Purkinje cell (primary cell): ENCODE measurements at places on chromosomes 4 and X. TPM values are rescaled to one million over a fixed set of nuclear protein-coding genes. Genes with fewer than 3 reads are reported as not detected.

The GLRA3 gene
- 13.2 and 18.9 TPM in 2 replicates for polyA plus RNA-seq

The TBCK gene
- 9.1 and 11.5 TPM in 2 replicates for polyA plus RNA-seq

The MAGEA2 gene
- not detected in 2 replicates for polyA plus RNA-seq

The FAM149A gene
- 3.6 and 11.1 TPM in 2 replicates for polyA plus RNA-seq

The ALB gene
- polyA plus RNA-seq = 1.1 and 3.3 TPM in 2 replicates

The AWAT1 gene
- not detected in 2 replicates for polyA plus RNA-seq

The TXK gene
- 0.85 TPM in 1 of 2 replicates, not detected in the other for polyA plus RNA-seq

The MAGEA9B gene
- not detected in 2 replicates for polyA plus RNA-seq

The DMRTC1 gene
- polyA plus RNA-seq = 0.38 TPM in 1 of 2 replicates, not detected in the other

The CT45A1 gene
- polyA plus RNA-seq = not detected in 2 replicates

The ADH6 gene
- polyA plus RNA-seq = not detected in 2 replicates

The ITIH6 gene
- not detected in 2 replicates for polyA plus RNA-seq

The TMPRSS11D gene
- 0.69 TPM in 1 of 2 replicates, not detected in the other for polyA plus RNA-seq

The MAGEB2 gene
- not detected in 2 replicates for polyA plus RNA-seq

The BEND2 gene
- not detected in 2 replicates for polyA plus RNA-seq

The SMIM14 gene
- polyA plus RNA-seq = 39.9 and 106 TPM in 2 replicates

The CPE gene
- polyA plus RNA-seq = 852 and 876 TPM in 2 replicates

The GABRG1 gene
- 7.0 and 9.9 TPM in 2 replicates for polyA plus RNA-seq

The PNCK gene
- polyA plus RNA-seq = 1.4 TPM in 1 of 2 replicates, not detected in the other

The MCF2 gene
- 0.46 and 2.2 TPM in 2 replicates for polyA plus RNA-seq

The BGN gene
- 0.10 TPM in 1 of 2 replicates, not detected in the other for polyA plus RNA-seq

The DKK2 gene
- 2.3 TPM in 1 of 2 replicates, not detected in the other for polyA plus RNA-seq

The SCML2 gene
- polyA plus RNA-seq = 2.4 and 2.6 TPM in 2 replicates

The GATA1 gene
- polyA plus RNA-seq = not detected in 2 replicates

The SHROOM3 gene
- 0.18 and 0.69 TPM in 2 replicates for polyA plus RNA-seq

The MAOA gene
- polyA plus RNA-seq = 0.92 and 5.1 TPM in 2 replicates

The SPANXB1 gene
- polyA plus RNA-seq = not detected in 2 replicates

The MAGEA1 gene
- polyA plus RNA-seq = not detected in 2 replicates

The MAP7D2 gene
- 132 and 155 TPM in 2 replicates for polyA plus RNA-seq

The NRK gene
- polyA plus RNA-seq = 418 and 638 TPM in 2 replicates

The PPP3CA gene
- 737 and 805 TPM in 2 replicates for polyA plus RNA-seq

The ATP1B4 gene
- not detected in 2 replicates for polyA plus RNA-seq

The SPANXN4 gene
- polyA plus RNA-seq = not detected in 2 replicates

The USP51 gene
- polyA plus RNA-seq = 2.5 and 3.7 TPM in 2 replicates

The TLR1 gene
- polyA plus RNA-seq = 0.32 and 1.3 TPM in 2 replicates

The PAGE4 gene
- polyA plus RNA-seq = not detected in 2 replicates

The BMP3 gene
- 0.08 and 1.0 TPM in 2 replicates for polyA plus RNA-seq

The YY2 gene
- 0.87 and 2.7 TPM in 2 replicates for polyA plus RNA-seq

The ZDHHC9 gene
- polyA plus RNA-seq = 13.2 and 18.5 TPM in 2 replicates

The CSAG1 gene
- 0.86 TPM in 1 of 2 replicates, not detected in the other for polyA plus RNA-seq

The TTC29 gene
- 1.4 TPM in 1 of 2 replicates, not detected in the other for polyA plus RNA-seq

The PLXNB3 gene
- not detected in 2 replicates for polyA plus RNA-seq

The MMRN1 gene
- not detected in 2 replicates for polyA plus RNA-seq

The UCHL1 gene
- 1,961 and 1,999 TPM in 2 replicates for polyA plus RNA-seq
